NK-92 treated with Interleukin-12 subunit alpha and Interleukin-12 subunit beta, amount 100 ng/mL, for 24 hours (cell line): ENCODE measurements at places on chromosomes 5 and 9.

- no peak for DNase-seq
Observed at GRCh38 chr9:72615931-72616330, 94.5 kb downstream of the TMC1 start.

DNA sequence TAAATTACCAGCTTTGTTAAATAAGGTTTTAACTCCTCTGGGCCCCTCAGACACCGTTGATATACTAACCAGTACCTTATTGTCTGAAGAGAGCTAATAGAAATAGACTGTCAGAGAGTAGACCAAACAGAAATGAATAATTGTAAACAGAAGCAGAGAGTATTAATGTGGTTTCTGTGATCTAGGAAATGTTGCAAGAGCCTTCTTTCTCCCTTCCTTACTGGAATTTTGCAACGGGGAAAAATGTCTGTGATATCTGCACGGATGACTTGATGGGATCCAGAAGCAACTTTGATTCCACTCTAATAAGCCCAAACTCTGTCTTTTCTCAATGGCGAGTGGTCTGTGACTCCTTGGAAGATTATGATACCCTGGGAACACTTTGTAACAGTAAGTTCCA lies 5.1 kb downstream of the TYRP1 start:
- no peak for DNase-seq

- DNase-seq, result no peak
Observed at GRCh38 chr5:117551236-117551635, 976.6 kb upstream of the SEMA6A start.

DNA sequence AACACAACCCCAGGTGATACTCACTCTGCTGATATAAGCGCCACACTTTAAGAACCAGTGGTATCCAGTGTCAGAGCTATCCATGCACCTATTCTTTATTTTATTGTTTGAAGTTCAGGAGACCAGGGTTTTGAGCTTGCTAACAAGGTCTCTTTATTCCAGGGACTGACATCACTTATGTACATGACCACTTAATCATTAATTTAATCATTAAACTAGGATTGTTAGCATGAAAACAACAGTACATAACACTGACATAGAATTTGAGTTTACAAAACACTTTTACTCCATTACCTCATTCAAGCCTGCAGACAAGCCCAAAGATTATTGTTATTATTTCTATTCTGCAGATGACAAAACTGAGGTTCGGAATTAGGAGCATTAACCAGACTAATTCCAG lies 151.4 kb upstream of the IQGAP2 start:
- no peak for DNase-seq

DNA sequence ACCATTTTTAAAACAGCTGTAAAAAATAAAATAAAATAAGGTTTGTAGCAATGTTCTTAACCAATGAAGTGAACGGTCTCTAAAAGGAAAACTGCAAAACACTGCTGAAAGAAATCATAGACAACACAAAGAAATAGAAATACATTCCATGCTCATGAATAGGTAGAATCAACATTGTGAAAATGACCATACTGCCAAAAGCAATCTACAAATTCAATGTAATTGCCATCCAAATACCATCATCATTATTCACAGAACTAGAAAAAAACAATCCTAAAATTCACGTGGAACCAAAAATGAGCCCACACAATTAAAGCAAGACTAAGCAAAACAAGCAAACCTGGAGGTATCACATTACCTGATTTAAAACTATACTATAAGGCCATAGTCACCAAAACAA lies 67.6 kb upstream of the RGMB start:
- no peak for DNase-seq

DNA sequence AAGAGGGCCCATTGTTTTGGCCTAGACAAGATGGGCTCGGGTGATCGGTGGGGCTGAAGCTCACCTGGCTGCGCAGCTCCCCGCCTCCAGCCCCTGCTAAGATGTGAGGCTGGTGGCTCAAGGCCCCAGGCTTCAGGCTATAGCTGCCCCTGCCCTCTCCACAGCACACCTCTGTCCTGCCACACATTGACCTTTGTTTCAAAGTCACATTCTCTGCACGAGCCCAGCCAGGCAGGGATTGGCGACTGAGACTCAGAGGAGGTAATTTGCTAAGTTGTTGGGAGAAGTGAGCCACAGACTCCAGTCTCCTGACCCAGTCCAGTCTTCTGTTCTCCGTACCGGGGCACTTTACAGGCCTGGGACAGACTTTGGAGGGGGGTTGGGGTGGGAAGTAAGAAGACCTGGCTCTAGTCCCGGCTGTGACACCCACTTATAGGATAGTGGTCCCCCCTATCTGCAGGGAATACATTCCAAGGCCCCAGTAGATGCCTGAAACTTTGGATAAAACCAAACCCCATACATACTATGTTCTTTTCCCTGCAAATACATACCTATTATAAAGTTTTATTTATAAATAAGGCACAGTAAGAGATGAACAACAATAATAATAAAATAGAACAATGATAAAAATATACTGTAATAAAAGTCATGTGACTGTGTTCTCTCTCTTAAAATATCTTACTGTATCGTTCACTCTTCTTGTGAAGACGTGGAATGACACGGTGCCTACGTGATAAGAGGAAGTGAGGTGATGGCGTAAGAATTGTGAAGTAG lies 13.3 kb downstream of the PDGFRB start:
- DNase-seq, result no peak
